ENCODE measurements at places on chromosomes 3 and 15.

GRCh38 chr3:81913886-81914663 lies 152.6 kb upstream of the GBE1 start:
- DNase-seq, result no peak

GRCh38 chr3:146052056-146052790 lies 108.8 kb downstream of the PLOD2 start:
- DNase-seq, result no peak

- no peak for DNase-seq
Observed at GRCh38 chr3:50666837-50667236, 7.9 kb upstream of the DOCK3 start.

DNA sequence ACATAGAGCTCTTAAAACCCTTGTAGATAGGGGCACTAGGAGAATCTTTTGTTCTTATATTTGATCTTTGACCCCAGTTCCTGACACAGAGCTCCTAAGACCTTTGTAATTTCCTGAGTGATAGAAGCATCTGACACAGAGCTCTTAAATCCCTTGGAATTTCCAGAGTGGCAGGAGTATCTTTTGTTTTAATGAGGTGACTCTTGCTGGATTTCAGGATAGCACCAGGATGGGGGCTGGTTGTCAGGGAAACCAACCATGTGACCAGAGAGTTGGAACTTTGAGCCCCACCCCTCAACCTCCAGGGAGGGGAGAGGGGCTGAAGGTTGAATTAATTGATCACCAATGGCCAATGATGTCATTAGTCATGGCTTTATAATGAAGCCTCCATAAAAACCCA lies 47.6 kb upstream of the ST8SIA2 start:
- no peak for DNase-seq

DNA sequence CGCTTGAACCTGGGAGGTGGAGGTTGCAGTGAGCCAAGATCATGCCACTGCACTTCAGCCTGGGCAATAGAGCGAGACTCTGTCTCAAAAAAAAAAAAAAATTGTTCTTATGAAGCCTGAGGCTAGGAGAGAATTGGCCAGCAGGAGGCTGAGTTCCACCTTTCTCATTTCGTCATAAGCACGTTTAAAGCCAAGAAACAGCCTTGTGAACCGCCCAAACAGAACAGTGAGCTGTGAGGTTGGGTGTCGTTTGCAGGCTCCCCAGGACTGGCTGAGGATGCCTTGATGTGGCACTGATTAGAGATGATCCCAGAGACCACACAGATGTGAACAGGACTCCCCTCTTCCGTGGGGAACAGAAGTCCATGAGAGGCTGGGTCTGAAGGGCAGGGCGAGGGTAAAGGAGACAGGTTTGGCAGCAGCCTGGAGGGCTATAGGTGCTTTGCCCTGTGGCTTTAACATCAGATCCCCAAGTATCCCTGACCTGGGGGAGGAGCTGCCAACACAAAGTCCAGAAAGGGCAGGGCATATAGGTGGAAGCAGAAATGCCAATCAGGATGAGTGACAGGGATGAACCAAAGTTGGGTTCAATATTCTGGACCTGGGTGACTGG lies 52.9 kb downstream of the CLEC3B start:
- DNase-seq, result no peak

DNA sequence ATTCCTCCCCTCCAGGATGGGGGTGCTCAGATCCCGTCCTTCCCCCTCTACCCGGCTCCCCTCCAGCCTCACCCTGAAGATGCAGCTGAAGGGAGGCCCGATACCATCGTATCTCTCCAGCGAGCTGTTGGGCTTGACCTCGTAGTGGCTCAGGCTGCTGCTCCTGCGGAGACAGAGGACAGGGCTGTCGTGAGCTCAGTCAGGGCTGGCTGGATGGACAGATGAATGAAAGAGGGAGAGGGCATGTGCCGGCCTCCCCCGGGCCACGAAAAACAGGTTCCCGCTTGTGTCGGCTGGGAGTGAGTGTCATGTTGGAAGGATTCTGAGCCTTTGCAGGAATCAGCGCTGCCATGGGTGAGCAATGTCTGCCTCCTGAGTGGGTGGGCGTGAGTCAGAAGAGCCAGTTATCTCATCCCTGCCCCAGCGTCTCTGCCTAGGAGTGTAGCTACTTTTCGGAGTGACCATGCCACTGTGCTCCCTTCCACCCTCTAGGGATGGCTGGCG lies 35.2 kb downstream of the FEM1B start:
- DNase-seq, result no peak

- no peak for DNase-seq
Observed at GRCh38 chr15:58267051-58267450, 128.9 kb downstream of the AQP9 start.

GRCh38 chr3:187997490-187997889 lies 156.5 kb upstream of the LPP start:
- no peak for DNase-seq

- DNase-seq, result no peak
Observed at GRCh38 chr3:131303848-131304247, 77.7 kb upstream of the NUDT16 start.

DNA sequence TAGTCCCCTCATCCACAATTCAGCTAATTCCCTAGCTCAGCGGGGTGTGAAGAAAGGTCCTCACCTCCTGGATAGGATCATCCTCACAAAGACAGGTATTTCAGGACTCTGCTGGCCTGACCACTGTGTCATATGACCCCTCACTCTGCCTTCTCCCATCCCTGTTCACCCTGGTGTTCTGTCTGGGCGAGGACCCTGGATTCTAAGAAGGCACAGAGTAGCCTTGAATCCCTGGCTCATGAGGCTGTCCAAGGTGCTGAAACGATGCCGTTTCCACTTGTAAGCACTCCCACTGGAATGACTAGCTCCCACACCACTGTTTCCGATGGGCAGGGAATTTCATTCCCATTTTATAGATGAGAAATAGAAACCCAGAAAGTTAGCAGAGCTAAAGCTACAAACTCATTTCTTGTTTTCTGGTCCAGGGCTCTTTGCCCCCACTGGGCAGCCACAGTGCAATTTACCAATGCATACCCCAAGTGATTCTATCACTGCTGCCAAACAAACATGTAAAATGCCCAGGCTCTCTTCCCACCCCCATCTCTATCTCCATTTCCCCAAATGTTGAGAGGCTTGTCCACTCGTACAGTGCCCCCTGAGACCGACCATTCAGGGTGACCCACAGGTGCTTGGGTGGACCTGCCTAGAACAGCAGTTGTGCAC lies 83.2 kb downstream of the RAB11A start:
- no peak for DNase-seq

GRCh38 chr3:151816091-151816604 lies 2.2 kb downstream of the AADAC start:
- DNase-seq, result no peak

- no peak for DNase-seq
Observed at GRCh38 chr15:51677021-51677420, 4.3 kb upstream of the SCG3 start.

GRCh38 chr15:29736012-29736743 lies 86.1 kb downstream of the TJP1 start:
- DNase-seq, result no peak

- DNase-seq, result no peak
Observed at GRCh38 chr3:46120983-46121382, 87.1 kb downstream of the CCR1 start.

- no peak for DNase-seq
Observed at GRCh38 chr15:40445421-40445922, 4.7 kb downstream of the BAHD1 start.

DNA sequence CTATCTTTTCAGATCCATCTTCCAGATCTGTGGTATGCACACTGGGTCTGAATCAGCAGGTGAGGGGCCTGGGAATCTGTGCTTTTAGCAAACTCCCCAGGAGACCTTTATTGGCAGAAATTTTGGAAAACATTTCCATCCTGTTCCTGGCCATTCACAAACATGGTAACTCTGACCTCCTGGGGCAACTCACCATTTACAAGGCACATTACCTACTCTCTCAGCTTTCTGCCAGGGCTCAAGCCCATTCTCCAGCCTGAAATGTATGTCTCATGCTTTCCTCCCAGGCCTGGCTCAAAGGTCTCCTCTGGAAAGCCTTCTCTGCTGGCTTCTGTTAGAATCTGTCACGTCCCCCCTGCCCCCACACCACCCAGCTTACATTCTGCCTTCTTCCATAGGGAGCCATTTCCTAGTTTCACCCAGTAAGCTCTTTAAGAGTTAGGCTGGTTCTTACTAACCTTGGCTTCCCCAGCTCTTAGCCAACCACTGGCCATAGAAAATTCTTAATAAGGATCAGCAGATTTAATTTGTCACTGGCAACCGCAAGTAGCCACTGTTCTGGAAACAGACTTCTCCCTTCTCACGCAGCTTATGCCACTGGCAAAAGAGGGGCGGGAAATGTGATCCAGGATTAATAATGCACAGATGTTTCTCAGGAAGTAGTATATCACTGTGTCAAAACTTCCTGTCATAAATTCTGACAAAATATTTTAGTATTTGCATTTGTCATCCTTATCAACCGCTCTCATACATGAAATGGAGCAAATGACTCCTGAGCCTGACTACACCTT lies 55.0 kb downstream of the RORA start:
- no peak for DNase-seq

GRCh38 chr3:128686465-128686864 lies 35.8 kb upstream of the RPN1 start:
- no peak for DNase-seq
